ENCODE measurements at places on chromosomes 2 and 18.

DNA sequence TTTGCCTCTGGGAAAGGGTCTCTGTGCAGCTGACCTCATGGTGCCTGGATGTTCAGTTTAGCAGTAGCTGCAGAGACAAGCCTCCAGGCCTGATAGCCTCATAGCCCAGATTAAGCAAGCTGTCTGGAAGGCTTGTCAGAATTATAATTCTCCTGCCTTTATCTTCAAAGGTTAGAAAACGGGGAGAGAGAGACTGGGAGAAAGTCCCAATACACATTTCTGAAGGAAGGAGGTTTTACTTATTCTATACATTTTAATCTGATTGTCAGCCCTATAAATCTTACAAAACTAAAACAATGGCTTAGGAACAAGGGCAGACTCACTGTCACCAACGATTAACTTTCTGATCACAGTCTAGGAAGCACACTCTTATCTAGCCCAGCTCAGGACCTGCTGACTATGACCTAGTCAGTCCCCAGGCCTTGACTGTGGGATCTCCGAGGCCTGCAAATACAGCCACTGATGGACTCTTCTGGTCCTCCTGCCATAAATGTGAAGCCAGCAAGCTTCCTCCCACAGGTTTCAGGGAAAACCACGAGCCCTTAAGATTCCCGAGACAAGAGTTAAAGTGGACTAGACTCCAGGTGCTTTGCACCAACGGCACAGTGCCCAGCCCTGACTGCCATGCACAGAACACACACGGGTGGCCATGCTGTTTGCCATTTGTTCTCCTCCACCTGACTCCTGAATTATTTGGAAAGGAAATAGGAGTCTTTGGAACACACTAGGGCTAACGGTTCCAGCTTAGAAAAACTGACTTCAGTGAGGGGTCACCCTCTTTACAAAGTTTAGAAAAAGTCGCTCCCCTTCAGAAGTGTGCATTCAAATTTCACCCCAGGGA, 111.4 kb upstream of the SMAD7 start:
- DNase-seq, result no peak

GRCh38 chr2:174012347-174013314, 47.5 kb upstream of the SP3 start:
- peak; percentile 85 for DNase-seq

- DNase-seq, result peak; percentile 50
Measured at GRCh38 chr2:182642328-182642727, 73.7 kb upstream of the DNAJC10 start.

DNA sequence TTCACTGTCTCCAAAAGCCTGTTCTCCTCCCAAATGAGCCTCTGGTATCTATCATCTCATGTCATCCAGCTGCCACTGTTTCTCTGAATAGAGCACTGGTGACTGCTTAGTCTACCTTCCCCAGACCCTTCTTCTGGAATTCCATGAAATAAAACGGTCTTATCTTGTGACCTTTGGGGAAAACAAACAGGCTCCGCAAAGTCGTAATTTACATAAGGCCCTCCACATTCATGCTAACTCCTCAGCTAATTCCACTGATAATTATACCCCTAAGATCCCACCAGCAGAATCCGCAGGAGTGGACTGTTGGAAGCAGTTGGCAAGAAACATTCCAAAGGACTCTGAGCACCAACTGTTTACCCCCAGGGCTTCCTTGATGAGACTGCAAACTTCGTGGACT, 33.9 kb upstream of the CHN1 start:
- no peak for DNase-seq

DNA sequence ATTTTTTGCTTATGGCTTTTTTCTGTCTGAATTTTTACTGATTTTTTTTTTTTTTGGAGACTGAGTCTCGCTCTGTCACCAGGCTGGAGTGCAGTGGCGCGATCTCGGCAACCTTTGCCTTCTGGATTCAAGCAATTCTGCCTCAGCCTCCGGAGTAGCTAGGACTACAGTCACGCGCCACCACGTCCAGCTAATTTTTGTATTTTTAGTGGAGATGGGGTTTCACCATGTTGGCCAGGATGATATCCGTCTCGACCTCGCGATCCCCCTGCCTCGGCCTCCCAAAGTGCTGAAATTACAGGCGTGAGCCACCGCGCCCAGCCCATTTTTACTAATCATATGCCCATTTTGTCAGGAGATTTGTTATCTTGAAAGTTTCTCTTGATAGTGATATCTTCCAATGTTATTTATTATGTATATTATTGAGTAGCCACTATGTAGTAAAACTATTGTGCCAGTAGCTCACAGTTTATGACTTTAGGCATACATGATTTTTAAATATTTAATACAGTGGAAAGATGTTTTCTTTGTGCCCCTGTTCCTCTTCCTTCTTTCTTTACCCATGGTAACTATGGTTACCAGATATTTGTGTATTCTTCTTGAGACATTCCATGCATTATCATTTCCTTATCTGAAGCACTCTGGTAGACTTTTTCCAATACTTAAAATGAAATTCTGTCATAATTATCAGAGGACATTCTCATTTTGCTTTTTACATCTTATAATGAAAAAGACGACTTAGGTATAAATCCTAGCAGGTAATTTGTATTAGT, 2.1 kb downstream of the HAT1 start:
- DNase-seq, result no peak

DNA sequence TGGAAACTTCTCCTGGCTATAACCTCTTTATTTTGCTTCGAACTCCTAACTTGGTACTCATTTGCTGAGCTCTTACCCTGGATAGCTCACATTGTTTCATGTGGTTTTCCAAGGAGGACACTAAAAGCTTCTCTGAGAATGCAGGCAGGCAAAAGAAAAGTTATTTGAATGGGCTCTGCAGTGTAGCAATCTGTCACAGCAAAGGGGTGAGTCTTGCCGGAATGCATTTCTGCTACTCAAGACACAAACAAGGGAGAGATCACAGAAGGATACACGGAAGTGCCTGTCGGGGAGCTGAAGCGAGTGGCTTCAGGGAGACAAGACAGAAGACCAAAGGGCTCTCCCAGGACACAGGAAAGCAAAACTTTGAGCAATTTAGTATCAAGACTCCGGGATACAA, 265.4 kb downstream of the SS18 start:
- DNase-seq, result no peak

Measured in GM23248 (cell line).